ENCODE measurements at places on chromosomes 11 and 22.

- no peak for DNase-seq
Observed at GRCh38 chr11:134696455-134696854, 284.4 kb upstream of the B3GAT1 start.

DNA sequence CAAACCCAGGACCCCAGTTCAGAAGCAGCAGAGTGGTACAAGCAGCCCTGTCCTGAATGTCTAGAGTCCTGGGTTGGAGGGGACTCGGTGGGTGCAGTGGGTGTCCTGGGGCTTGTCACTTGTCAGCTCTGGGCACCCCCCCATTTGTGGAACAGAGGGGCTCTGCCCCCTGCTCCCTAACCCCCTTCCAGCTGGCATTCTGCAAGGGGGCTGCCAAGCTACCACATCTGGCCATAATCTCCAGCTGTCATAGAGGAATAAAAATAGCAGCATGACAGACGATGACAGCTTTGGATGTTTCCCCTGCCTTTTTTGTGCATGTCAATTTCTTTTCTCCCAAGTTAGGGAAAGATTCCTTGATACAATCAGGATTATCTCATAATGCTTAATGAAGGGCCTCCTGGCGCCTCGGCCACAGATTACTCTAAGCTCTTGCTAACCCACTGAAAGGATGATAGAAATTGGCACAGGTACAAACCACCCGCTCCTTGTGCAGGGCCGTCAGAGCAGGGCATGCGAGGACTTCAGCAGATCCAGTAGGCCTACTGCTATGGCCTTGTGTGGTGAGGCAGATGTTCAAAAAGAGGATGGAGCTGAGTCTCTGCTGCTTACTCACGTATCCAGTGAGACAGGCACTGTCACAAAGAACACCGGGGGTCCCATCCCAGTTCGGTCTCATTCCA is 83.0 kb downstream of the ISX start:
- no peak for DNase-seq

GRCh38 chr22:28710576-28711191 is 30.9 kb downstream of the CHEK2 start:
- no peak for DNase-seq

DNA sequence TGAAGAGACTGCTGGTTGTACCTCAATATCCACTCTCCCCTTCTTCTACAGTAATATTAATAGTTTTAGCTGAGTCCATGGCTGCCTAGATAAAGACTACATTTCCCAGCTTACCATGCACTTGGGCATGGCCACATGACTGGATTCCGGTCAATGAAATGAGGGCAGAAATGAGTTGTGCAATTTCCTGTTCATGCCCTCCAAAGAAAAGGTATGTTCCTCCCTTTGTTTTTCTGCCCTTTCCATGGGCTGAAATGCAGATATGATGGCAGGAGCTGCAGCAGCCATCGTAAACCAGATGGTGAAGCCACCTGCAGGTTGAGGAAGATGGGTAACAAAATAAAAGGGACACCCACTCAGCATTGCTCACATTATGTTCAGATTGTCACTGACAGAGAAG is 15.3 kb upstream of the ELFN2 start:
- DNase-seq = no peak

DNA sequence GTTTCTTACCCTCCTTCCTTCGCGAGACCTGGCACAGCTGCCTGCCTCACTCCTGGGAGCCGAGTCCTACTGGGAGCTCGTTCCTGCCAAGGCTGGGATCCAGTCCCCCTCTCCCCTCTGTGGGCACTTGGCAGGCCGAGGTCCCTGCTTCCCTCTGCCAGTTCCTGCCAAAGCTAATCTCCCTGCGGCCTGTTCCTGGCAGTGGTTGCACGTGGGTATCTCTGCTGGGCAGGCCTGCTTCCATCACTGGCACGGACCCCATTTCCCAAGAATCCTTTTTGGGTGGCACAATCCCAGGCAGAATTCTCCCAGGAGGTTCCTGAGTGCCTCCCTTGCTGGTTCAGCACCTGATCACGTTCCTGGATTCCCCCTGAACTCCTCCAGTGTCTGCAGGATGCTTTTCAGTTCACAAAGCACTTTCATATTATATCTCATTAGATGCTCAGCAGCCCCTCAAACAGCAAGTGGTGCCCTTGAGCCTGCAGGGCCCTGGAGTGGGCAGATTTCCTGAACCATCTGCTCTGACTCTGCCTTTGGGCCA is 96.5 kb downstream of the RRM1 start:
- DNase-seq = no peak

DNA sequence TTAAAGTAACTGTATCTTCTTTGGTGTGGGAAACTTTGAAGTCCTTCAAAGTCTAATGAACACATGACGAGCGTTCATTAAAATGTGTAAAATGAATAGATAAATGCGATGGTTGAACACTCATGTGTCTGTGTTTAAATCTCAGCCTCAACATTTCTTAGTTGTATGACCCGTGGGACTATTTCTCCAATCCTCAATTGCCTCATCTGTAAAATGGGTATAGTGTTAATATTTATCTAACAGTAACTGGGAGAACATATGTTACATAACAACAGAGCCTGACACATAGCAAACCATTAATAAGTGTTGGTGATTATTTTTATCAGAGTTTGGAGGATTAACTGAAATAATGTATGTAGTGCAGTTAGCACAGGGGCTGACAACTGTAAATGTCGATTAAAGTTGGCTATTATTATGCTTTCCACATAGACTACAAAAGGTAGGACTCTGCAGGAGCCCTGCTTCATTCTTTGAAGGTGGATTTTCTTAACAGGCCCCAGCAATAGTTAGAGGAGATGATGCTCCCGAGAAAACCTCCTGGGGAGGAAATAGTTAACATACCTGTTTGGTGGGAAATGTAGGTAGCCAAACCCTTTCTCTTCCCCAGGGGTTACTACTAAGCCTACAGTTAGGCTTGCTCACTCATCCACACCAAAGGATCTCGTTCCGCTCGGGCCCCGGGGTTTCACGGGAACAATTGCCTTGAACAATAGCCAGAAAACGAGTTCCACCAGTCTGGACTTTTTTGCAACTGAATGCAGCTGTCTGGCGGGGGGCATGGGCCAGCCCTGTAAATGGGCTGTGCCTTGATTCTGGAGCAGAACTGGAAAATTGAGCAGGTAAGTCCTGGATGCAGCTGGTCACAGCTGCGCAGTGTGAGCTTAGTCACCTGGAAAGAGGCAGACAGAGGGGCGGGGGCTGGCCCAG is 133.4 kb downstream of the DBX1 start:
- no peak for DNase-seq

DNA sequence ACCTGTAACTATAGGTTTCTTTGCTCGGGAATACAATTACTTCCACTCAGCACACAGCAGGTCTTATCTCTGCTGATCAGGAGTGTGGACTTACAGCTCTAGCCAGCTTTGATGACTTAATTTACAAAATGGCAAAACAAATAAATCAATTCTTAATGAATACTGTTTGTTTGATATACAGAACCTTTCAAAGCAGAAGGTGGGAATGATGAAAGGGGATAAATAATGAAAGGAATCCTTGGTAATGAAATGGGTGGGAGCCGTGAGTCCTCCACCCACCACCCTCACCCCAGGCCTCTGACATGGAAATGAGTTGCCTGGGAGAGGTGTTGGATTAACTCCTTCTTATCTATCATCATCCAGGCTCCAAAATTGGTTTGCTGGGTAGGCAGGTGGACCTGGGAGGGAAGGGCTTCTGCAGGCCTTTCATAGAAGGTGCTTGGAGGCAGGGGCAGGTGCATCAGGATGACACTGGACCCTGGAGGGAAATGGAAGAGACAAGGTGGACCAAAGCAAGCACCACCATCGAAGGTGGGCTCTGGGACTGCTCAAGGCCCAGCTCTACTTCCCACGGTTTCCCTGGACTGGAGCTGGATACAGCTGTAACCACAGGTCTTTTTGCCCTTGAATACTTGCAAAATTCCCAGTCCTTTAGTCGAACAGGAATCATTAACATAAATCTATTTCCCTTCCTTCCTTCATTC is 23.0 kb downstream of the POU2AF1 start:
- no peak for DNase-seq

- no peak for DNase-seq
Observed at GRCh38 chr11:66221726-66222236, 46.7 kb upstream of the RAB1B start.

DNA sequence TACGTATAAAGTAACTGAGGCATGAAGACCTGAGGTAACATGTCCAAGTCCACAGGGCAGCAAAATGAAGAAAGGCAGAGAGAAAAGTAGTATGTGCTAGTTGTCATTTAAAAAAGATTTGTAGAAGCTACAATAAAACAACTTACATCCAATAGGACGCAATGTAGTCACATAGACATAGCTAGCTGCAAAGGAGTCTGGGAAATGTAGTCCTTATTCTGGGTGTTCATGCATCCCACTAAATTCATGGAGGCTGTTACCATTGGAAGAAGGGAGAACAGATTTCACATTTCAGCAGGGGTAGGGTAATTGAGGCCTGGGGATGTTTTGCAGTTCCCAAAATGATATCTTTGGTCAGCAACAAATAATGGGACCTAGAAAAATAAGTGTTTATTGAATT is 571.4 kb downstream of the MIAT start:
- DNase-seq = no peak

- DNase-seq = no peak
Observed at GRCh38 chr11:28338371-28338770, 230.2 kb downstream of the METTL15 start.

Measured in stimulated activated CD8-positive, alpha-beta memory T cell treated with anti-CD3 and anti-CD28 coated beads, Interleukin-4, amount 100 ng/mL, for 24 hours (primary cell).